NCI-H1048 (cell line): ENCODE measurements at places on chromosomes 1 and 21.

- no peak for DNase-seq
These were observed 162.8 kb downstream of the HUNK start for GRCh38 chr21:32035617-32036016.

DNA sequence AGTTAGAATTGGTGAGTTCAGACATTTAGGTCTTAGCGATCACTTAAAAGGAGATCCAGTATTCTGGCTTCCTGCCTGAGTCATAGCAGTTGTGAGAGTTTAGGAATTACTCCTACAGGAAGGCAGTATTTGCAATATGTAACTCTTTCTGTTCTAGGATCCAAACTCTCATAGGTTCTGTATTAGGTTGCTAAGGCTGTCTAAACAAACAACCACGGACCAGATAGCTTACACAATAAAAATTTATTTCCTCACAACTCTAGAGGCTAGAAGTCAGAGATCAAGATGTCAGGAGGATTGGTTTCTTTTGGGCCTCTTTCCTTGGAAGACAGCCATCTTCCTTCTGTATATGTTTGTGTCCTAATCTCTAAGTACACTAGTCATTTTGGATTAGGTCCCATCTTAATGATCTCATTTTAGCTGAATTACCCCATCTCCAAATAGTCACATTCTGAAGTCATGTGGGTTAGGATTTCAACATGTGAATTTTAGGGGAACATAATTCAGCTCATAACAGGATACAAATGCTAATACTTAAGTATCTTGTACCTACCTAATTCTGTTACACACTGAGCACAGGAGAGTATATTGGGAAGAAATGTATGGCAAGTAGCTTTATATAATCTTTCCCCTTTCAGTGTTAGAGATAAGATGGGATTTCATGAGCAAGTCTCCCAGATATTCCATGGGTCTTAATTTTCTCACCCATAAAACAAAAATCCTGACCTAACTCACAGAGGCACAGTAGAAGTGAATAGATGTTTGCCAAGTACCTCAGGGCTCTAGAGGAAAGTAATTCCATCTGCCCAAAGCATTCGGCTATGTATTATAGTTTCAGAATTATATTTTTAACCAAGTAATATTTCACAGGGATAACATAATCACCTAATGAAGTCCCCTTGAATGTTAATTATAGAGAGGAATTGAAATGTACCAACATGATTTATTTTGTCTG lies 144.4 kb downstream of the PTBP2 start:
- DNase-seq: no peak

DNA sequence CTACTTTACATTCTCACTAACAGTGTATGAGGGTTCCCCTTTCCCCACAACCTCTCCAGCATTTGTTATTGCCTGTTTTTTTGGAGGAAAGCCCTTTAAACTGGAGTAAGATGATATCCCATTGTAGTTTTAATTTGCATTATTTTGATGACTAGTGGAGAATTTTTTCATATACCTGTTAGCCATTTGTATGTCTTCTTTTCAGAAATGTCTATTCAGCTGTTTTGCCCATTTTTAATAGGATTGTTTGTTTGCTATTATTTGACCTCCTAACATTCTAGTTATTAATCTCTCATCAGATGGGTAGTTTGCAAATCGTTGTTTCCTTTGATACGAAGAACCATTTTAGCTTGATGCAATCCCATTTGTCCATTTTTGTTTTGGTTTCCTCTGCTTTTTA lies 165.0 kb downstream of the GLUL start:
- DNase-seq: no peak

GRCh38 chr1:76300556-76300955 lies 226.0 kb downstream of the ST6GALNAC3 start:
- no peak for DNase-seq

DNA sequence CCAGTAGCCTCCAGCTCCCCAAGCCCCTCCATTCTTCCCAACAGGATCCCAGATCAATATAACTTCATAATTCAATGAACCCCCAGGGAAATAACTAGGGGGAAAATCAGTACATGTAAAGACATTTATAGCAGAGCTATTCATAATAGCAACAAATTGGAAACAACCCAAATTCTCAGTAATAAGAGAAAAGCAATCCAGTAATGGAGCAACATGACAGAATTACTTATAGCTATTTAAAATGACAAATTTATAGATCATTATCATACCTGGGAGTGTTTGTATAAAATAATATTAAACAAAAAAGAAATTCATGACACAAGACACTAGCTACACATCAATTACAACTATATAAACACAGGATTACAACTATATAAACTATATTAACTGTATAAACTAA lies 20.2 kb downstream of the PLEKHA6 start:
- no peak for DNase-seq

GRCh38 chr1:110455151-110455550 lies 4.2 kb downstream of the PROK1 start:
- no peak for DNase-seq

GRCh38 chr1:36137776-36138175 lies 11.5 kb downstream of the TRAPPC3 start:
- DNase-seq: no peak

DNA sequence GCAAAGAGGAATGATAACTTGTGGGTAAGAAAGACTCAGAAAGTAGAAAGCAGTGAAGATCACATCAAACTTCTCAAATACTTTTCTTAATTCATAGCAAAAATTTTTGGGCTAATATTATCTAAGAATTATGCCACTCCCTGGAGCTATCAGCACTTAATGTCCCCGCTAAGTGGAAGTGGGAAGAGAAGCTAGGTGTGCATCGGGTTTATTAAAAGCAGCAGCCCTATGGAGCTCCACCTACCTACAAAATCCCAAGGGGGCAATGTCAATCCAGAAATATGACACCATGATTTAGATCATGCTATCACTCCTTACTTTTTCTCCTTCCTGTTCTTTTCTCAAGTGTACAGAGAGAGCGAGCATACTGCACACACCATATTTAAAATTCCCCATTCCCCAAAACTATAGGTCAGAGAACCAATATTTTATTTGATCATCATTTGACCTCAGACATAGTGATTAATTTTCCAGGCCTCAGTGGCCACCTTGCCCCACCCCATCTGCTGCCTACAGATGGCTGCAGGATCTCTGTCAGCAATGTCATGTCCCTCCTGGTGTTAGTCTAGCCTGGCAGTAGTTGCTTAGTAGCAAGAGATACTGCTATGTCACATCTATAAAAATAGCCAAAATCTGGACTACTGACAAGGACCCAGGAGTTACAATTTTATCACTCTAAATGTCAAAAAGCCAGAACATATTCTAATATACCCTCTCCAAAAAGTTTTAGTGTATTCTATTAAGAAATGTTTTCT lies 66.6 kb downstream of the MAP3K21 start:
- DNase-seq: no peak

GRCh38 chr1:156101880-156102279 lies 12.6 kb upstream of the LMNA start:
- no peak for DNase-seq

DNA sequence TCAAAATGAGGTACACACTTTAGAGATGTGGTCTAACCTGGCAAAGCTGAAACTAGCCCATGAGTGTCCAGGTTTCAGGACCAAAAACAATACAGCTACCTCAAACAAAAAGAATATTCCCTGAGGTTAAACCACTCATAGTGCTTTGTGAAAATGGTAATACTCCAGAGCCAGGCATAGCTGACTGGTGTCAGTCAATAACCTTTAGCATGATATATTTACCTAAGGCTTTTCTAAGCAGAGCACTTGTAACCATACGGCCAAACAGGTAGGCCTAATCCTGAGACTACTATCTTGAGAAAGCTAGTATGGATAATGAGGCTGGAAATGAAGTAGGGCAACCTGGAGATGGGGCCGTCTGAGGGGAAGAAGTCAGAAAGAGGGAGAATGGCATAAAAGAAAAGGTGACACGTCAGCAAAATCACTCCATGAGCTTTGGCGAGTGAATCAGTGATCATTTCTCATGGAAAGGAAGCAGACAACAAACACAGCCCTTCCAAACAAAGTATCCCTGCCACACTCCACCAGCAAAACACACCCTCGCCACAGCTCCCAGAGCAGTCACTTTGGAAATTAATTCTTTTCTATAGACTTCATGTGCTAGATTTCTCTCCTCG lies 1.7 kb upstream of the LRRC52 start:
- no peak for DNase-seq

DNA sequence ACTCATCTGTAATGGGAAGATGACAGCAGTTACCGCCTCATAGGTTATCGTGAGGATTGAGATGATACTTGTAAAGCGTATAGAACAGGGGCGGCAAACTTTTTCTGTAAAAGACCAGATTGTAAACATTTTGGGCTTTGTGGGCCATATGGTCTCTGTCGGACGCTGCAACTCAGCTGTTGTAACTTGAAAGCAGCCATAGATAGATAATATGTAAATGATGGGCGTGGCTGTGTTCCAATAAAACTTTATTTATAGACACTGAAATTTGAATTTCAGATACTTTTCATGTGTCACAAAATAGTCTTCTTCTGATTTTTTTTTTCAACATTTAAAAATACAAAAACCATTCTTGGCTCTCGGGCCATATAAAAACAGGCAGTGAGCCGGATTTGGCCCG lies 15.8 kb downstream of the ACTL8 start:
- no peak for DNase-seq

DNA sequence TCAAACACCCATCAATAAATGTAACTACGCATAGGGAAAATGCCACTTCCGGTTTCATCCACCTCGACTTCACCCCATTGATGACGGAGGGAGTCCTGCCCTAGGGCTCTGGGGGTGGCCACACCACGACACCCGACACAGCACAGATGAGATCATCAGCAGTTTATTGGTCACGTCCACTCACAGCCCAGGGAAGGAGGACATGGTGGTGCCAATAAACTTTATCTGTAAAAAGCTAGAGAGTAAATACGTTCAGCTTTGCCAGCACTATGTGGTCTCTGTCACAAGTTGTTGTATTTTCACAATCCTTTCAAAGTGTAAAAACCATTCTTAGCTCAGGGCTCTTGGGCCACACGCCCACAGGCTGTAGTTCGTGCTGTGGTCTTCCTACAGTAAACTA lies 16.3 kb downstream of the SETD4 start:
- DNase-seq: no peak

DNA sequence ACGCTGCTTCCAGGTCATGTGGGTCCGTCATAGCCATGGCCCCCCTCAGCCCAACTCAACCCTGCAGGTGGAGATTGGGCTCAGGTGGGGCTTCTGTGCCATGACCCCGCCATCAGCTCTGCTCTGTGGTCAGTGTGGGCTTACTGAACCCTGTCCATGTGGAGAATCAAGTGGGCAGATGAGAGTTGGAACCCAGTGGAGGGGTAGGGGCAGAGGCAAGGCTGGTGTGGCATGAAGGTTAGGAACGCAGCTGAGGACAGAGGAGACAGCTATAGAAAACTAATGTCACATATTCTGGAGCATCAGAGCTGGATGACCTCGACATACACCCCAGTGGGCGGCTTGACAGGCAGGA lies 355.9 kb downstream of the PTPRU start:
- DNase-seq: no peak

DNA sequence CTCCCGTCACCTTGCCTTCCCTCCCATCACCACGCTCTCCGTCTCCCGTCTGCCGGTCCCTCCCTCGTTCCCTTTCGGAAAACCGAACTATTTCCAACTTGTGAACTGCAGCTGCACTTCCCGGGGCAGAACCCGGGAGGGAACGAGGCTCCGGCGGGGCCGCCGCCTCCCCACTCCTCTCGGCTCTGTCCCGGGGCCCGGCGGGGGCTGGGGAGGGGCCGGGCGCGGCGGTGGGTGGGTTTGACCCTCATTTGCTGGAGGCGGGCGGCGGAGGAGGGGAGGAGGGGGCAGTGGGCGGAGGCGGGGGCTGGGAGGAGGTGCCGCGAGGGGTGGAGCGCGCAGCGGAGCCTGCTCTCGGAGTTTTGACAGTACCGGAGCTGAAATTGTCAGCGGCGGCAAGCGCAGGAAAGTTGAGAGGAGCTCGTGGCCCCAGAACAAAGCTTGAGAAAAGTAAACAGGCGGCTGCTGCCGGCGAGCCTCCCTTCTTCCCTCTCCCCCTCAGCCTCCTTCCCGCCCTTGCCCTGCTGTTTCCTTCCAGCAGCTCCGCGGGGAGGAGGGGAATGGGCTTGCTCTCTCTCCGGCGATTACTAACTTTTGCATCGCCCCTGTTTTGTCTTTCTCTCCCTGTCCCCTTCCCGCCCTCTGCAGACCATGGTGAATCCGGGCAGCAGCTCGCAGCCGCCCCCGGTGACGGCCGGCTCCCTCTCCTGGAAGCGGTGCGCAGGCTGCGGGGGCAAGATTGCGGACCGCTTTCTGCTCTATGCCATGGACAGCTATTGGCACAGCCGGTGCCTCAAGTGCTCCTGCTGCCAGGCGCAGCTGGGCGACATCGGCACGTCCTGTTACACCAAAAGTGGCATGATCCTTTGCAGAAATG lies 2.9 kb downstream of the LMO4 start:
- no peak for DNase-seq

- no peak for DNase-seq
These were observed 229.3 kb upstream of the PTBP2 start for GRCh38 chr1:96492236-96492635.

- no peak for DNase-seq
These were observed 28.2 kb upstream of the FAM131C start for GRCh38 chr1:16101623-16102022.

DNA sequence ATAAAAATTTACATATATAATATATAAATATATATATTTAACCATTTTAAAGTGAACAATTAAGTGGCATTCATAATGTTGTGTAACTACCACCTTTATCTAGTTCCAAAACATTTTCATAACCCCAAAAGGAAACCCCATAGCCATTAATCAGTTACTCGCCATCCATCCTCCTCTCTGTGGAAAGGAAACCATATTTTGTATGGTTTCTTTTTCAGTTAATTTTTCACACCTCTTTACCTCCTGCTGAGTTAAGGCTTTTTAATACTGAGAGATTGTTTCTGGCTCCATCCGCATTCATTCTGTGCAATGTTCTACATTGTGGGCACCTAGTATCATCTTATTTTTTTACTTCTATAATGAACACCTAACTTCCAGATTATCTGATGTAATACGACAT lies 512.1 kb downstream of the LMO4 start:
- DNase-seq: no peak

DNA sequence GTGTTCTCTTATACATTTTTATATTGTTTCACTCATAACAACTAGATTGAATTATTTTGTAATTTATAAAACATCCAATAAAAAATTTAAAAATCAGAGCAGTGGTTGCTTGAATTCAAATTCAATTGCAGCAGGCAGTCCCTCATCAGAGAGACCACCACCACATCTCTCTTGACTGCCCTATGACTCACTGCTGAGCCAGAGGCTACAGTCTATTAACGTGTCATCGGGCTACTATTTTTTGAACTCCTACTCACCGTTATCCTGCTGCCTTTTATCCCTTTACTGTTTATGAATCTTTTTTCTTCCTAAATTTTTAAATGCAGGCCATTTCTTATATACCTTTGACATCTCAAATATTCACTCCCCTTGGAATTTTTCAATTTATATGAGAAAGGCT lies 144.7 kb downstream of the BARHL2 start:
- DNase-seq: no peak

GRCh38 chr1:8384577-8384976 lies 66.7 kb downstream of the SLC45A1 start:
- no peak for DNase-seq

GRCh38 chr1:185213091-185213490 lies 56.1 kb downstream of the SWT1 start:
- DNase-seq: no peak
